Inflammatory macrophage (primary cell): ENCODE measurements at places on chromosomes 5 and 9.

DNA sequence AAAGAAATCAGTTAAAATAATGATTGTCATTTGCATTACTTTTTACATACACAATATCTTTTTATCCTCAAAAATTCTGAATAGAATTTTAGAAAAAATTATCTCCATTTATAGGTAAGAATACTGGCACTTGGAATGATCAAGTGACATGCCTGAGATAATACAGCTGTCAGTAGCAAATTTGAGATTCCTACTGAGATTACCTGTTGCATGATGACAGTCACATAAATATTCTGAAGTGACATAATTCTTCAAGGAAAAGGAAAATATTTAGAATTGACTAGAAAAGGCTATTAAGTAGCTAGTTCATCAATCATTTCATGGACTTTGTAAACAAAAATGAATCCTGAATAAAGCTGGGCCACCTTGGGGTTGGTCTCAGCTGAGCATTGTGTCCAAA lies 15.2 kb upstream of the ENC1 start:
- DNase-seq = no peak

DNA sequence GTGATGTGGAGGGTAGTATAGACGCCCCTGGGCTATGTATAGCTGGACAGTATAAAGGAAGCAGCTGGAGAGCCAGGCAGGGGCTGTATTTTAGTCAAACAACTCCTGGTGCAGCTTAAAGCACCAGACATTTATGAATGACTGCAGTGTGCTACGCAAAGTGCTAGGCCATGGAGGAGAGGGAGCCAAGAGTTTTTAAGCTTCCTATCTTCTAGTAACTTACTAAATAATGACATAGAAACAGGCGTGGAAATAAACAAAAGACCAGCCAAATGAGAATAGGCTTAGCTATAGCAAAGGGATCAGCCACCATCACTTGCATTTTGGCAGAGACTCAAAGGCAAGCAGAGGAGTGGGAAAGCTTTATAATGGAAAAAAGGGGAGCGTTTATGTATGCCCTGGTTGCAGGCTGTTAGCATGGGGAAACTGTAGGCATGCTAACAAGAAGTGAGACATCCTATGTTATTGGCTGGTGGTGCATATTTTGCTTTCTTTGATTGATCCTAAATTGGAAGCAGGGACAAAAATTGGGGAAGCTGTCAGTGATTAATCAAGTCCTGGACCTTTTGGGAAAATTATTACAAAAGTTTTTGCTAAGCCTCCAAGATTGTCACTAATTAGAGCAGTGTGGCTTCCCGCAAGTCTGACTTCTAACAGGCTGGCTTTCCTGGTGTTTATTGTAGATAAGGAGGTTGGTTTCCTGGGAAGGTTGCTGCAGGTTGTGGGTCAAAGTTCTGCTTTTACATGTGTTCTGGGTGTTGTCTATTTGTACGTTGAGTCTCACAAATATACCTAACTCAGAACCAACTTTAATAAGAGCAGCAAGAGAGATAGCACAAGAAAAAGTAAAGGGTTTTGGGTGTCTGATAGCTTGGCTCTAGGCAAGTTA lies 46.6 kb downstream of the RAB3C start:
- DNase-seq = no peak

GRCh38 chr5:173653822-173654523 lies 37.5 kb upstream of the BOD1 start:
- DNase-seq = no peak

GRCh38 chr5:62569470-62569869 lies 9.1 kb upstream of the LRRC70 start:
- DNase-seq = no peak

DNA sequence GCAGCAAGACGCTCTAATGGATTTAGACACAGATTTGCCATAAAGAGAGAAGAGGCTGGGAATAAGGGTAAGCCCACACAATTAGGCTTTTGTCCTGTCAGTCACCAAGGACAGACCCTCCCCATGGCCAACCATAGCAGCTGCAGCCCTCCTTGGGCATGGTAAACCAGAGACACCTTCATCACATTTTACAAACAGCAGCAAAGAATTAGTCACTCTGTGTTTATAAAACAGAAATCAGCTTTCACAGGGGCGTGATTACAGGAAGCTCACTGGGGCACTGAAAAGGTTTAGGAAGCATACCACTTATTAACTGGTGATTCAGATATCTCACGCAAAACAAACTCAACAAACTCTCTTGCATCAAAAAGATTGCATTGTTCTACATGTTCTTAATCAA lies 37.3 kb upstream of the ZNF622 start:
- DNase-seq = no peak

- DNase-seq = no peak
These were observed 355.3 kb downstream of the KIAA0825 start for GRCh38 chr5:94263068-94263467.

- DNase-seq = no peak
These were observed 391.1 kb upstream of the GRAMD2B start for GRCh38 chr5:126031989-126032716.
